ENCODE measurements at places on chromosomes 1 and 21. TPM values are rescaled to one million over a fixed set of nuclear protein-coding genes. Genes with fewer than 3 reads are reported as not detected.

DNA sequence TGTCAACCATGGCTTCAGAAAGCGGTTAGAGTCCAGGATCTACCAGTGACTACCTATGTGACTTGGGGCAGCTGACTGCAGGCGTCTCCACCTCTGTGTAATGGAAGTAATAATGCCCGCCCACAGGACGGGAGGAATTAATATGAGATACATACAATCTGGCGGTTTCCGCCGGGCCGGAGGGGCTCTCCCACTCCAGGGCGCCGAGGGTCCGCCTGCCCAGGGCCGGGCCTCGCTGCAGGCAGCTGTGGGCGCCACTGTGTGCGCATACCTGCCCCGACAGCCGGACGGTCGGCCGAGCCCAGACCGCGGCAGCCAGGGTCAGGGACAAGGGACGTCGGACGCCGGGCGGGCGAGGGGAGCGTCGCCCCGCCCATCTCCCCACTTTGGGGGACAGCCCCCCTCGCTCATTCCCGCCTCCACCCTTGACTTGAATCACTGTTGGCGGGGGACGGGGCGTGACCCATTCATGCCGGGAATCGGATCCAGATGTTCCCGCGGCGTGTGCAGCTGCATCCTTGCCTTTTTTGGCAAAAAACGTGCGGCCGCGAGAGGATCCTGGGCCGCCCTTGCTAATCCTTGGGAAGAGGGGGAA lies 6.0 kb upstream of the SF3A3 start:
- DNase-seq: no peak

LCE2B gene
- not detected for total RNA-seq

GSTM5 gene
- 0.03 TPM for total RNA-seq

GRCh38 chr1:211822677-211823407 lies 7.7 kb downstream of the LPGAT1 start:
- DNase-seq: no peak

MMEL1 gene
- not detected for total RNA-seq

DNA sequence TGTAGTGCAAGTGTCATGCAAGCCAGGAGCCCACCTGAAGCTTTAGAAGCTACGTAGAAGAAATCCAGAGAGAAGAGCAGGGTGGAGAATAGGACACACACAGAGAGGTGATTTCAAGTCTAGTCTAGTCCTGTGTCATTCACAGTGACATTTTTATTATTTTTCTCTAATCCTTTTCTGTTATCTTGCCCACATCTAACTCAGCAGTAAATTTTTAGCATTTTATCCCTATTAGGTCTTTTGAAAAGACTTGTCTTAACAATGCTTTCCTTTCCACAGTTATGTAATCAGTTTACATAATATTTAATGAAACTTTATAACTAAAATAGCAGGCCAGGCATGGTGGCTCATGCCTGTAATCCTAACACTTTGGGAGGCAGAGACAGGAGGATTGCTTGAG lies 198.6 kb downstream of the ADGRL2 start:
- no peak for DNase-seq

DNA sequence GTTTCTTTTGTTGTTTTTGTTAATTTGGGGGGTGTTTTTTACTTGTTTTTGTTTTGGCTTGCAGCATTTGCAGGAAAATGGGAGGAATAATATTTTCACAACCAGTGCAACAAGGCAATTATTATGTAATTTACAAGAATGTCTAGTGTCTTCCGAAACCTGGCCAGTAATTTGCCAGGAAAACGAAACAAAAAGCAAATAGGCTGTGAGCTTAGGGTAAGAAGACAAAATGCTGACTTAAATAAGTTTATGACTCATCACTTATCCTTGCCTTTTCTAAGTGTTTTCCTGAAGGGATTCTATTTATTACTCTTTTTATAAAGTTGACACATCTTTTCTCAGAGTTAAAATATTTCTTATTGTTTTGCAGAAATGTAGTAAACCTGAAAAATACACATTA lies 49.8 kb downstream of the KCNT2 start:
- DNase-seq: peak; percentile 62

DNA sequence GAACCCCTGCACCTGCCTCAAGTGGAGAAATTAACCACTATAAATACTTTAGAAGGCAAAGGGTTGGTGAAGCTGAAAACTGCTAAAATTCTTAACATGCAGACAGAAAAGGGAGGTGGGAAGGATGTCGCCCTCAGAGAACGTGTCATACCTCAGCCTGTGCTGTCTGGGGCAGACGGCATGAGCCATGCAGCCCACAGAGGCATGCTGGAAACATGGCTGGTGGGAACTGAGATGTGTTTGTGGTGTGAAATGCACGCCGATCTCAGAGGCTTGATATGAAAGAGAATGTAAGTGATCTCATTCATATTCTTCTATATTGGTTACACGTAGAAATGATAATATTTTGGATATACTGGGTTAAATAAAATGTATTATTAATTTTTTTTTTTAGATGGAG lies 16.3 kb downstream of the AGPAT3 start:
- no peak for DNase-seq

GBP1 gene
- total RNA-seq: 12.9 TPM

DNA sequence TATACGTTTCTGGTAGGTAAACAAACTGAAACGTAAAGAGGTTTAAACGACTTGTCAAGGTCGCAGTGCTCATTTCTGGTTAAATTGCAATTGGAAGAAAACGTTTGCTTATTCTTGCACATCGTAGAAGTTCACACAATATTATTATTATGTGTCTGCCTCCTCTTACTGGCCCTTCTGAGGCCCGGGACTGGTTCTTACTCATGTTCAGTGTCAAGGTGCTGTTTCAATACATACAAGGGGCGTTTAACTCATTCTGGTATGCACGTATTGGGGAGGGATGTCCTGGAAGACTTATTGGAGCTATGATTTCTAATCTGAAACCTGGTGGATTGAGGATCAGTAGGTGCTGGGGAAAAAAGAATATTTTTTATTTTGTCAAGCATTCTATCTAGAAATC lies 932 bp downstream of the RPF1 start:
- no peak for DNase-seq

SERTAD4 gene
- total RNA-seq: 11.8 TPM

G0S2 gene
- not detected for total RNA-seq

- no peak for DNase-seq
These were observed 25.7 kb downstream of the ANGPTL7 start for GRCh38 chr1:11214698-11215380.

GRCh38 chr1:229248821-229249817 lies 21.8 kb upstream of the RAB4A start:
- no peak for DNase-seq

GRCh38 chr1:233738850-233739249 lies 124.9 kb downstream of the KCNK1 start:
- peak; percentile 18 for DNase-seq

DNA sequence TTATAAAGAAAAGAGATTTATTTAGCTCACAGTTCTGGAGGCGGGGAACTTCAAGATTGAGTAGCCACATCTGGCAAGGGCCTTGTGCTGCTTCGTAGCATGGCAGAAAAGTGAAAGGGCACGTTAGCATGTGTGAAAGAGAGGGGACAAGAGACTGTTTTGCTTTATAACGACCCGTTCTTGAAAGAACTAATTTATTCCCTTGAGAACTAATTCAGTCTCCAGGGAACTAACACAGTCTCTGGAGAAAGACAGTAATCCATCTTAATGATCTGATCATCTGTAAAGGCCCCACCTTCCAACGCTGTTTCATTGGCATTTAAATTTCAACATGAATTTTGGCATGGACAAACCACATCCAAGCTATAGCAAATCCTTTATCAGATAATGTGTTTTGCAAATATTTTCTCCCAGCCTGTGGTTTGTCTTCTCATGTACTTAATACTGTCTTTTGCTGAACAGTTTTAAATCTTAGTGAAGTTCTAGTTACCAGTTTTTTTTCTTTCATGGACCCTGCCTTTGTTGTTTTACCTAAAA lies 26.1 kb downstream of the MTR start:
- no peak for DNase-seq

DNA sequence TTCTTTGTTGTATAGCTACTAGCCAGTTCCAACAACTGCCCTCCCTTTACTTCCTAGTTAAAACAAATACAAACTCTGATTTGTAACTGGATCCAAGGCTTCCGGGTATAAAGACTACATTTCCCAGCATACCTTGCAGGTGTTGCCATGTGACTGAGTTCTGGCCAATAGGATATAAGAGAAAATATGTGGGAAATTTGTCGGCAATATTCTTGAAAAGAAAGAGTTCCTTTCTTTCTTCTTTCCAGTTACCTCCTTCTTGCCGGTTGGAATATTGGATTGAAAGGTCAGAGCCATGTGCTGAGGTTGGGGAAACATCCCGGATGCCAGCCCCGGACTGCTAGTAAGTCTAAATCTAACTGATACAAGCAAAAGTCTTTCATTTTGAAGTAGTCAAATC lies 23.0 kb upstream of the ZBTB40 start:
- DNase-seq: peak; percentile 71
